ENCODE measurements at places on chromosomes 2 and 18.

- no peak for DNase-seq
These were observed 77.0 kb downstream of the PRKCE start for GRCh38 chr2:45728458-45728942.

DNA sequence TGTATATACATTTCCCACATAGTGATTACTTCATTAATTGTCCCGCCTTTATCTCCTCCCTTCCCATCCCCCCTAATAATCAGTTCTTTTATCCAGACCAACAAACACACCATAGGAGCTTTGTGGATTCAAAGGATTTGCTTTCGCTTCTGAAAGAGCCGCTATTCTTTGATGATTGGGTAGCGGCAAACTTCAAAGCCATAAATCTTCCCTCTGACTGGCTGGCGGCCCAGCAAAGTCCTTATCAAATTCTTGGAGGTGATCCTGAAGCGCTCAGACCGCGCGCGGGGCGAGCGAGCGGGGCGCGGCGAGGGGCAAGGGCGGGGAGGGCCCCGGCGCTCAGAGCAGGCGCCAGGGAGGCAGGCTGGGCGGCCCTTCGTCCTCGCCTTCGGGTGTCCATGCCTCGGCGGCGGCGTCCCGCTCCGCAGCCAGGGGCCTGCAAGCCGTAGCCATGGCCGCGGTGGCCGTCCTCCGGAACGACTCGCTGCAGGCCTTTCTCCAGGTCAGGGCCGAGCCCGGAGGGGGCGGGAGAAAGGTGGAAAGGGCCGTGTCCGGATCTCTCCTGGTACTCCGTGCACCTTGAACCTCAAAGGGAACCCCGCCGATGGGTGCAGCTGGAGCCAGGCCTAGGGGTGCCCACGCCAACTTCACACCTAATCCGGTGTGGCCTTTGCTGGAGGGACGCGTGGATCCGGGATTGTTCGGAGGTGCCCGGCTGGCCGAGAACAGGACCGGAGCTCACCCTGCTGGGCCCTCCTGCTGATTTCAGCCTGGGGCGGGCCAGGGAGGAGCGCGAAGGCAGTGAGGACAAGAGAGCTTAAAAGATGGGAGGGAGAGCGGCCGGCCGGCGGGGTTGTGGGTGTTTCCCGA lies at the start of gene SP5:
TSS of gene SP5 (plus strand) at position 276 of the 870 bp plus-strand sequence. CDS start at position 452, 176 bp downstream.
- peak; percentile 20 for DNase-seq

DNA sequence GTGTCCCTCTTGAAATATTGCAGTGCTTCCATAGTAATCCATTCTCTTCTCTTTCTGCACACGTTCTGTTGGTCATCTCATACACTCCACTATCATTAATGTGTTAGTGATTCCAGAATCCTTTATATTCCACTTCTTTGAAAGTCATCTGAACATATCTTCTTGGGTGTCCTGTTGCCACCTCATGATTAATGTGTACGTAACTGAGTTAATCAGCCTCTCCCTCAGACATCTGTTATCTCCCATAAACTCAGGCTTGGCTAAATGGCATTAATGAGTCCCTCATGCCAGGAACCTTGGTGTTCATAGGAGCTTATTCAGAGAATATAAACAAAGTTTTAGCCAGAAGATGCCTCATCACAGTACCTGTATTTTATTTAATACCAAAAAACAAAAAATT lies 126.4 kb downstream of the NCOA1 start:
- no peak for DNase-seq

DNA sequence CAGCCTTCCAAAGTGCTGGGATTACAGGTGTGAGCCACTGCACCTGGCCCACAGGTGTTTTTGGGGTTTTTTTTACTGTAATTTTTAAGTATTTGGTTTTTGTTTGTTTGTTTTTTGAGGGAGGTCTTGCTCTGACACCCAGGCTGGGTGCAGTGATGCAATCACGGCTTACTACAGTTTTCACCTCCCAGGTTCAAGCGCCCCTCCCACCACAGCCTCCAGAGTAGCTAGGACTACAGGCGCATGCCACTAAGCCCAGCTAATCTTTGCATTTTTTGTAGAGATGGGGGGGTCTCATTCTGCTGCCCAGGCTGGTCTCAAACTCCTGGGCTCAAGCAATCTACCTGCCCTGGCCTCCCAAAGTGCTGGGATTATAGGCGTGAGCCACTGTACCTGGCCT lies 7.3 kb upstream of the SLC11A1 start:
- no peak for DNase-seq

- DNase-seq, result no peak
These were observed 179.4 kb upstream of the HS6ST1 start for GRCh38 chr2:128498086-128498485.

All from brain microvascular endothelial cell (primary cell).